ENCODE measurements at places on chromosomes 4 and X. TPM values are rescaled to one million over a fixed set of nuclear protein-coding genes. Genes with fewer than 3 reads are reported as not detected.

MAGEB1 gene
- total RNA-seq = not detected

- no peak for DNase-seq
These were observed 33.9 kb downstream of the PAK3 start for GRCh38 chrX:111129921-111130320.

- no peak for DNase-seq
These were observed 25.9 kb downstream of the CFAP299 start for GRCh38 chr4:80361329-80361900.

DNA sequence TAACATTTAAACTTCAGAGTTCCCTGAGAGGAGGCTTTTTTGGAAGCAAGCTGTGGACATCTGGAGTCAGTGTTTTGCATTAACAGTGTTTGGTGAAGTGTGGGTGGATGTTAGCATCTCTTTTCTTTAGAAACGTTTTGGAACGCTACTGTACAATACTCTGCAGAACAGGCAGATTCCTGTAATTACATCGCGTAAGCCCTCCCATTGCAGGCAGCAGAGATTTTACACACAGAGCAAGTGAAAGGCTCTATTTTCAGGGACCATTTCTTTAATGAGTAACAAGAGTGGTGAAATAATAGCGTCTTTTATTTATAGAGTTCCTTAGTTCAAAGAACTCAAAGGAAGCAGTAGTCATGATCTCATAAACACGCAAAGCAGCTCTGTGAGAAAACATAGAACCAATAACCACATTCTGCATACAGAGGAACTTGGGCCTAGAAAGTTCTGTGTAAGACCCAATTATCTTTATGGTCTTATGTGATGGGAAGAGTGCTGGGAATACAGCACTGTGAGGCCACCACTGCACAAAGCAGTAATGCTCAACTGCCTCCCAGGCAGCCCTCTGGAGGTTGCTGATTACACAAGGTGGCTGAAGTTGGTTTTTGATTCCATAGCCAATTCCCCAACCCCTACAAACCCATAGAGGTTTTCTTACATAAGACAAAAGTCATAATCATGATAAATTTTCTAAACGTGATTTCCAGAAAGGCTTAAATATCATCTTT, 298.7 kb upstream of the EPHA5 start:
- DNase-seq = peak; percentile 71

DNA sequence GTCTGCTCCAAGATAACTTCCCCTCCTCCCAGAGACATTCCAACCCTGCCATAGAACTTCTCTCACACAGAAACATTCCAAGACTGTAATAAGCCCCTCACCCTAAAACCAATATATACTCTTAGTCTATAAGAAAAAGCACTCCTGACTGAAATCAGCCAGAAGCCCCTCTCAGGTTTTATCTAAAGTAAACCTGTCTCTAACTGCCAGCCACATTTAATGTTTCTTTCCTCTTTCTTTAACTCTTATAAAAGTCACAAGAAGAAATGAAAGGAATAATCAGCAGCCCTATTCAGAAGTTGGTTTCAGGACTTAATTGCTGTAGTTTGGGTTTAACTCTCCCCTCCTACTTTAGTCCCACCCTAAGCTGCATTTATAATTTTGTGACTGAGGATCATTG, 165.0 kb upstream of the ZCCHC13 start:
- no peak for DNase-seq

GRCh38 chr4:102268355-102268754, 76.9 kb downstream of the SLC39A8 start:
- DNase-seq = no peak

DNA sequence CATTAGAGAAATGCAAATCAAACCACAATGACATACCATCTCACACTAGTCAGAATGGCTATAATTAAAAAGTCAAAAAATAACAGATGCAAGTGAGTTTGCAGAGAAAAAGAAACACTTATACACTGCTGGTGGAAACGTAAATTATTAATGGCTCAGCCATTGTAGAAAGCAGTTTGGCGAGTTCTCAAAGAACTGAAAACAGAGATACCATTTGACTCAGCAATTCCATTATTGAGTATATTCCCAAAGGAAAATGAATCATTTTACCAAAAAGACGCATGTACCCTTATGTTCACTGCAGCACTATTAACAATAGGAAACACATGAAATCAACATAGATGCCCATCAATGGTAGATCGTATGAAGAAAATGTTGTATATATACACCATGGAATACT, 75.0 kb downstream of the NAA11 start:
- DNase-seq = no peak

TRIM61 gene
- total RNA-seq = 1.4 TPM

DNA sequence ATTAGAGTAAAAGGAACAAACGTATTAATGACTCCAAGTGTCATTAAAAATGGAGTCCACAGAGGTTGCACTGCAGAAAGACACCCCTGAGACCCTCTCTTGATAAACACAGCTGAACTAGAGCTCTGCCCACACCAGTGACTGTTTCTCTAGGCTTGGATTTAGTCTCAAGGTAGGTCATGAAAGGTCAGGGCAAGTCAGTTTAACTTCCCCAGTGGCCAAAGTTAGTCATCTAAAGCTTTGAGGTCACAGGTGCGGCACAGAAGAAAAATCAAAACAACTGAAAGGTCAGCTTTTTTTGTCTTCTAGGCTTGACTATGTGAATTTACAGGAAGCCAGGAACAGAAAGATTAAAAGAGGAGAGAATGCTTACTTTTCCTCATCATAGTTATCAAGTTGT, 749.6 kb downstream of the RAB28 start:
- DNase-seq = no peak

DNA sequence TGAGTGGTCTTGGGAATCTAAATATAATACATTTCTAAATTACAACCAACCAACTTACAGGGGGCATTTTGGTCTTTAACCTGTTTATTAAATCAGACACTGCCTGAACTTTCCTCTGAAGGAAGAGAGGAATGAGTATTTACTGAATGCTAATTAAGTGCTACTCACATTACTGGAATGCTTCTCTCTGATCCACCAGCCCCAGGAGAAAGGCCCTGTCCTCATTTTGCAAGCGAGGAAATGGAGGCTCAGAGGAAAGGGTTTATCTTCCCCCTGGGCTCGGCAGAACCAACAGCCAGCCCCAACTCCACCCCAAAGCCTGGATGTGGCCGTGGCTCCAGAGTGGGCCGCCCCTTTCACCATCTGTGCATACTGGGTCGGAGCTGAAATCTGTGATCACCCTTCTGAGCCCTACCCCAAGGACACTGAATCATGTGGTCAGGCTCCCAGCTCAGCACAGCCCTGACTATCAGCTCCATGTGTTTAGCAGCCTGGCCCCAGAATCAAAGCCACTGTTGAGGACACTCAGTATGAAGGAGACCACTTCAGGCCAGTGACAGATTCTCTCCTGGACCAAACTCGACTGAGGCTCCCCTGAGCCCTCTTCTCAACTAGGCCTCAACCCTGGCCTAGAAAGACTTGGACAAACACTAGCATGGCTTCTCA, 56.7 kb upstream of the ENPP6 start:
- no peak for DNase-seq

IQSEC2 gene
- 9.2 TPM for total RNA-seq

DNA sequence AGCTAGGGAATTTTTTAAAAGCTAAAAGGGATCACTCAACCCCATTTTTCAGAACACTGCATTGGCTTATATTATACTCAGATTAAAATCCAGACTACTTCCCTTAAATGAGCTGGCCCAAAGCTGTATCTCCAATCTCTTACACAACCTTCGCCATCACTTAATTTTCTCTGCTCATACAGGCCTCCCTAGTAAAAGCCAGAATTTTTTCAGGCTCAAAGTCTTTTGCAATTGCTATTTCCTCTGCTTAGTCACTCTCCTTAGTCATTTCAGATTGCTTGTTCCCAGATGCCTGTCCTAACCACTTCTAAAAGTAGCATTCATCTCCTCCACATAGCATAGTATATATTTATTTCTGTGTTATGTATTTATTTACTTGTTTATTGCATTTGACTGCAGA, 1587.9 kb upstream of the ADGRL3 start:
- peak; percentile 72 for DNase-seq

- DNase-seq = no peak
These were observed 31.3 kb downstream of the NYX start for GRCh38 chrX:41478381-41478911.

SERPINA7 gene
- total RNA-seq = not detected

GRCh38 chrX:6228720-6229119, at the start of gene NLGN4X:
Gene NLGN4X, minus strand, starts transcription at chrX:6228867. Its CDS starts 77,401 bp downstream, at chrX:6151466.
- peak; percentile 19 for DNase-seq

DNA sequence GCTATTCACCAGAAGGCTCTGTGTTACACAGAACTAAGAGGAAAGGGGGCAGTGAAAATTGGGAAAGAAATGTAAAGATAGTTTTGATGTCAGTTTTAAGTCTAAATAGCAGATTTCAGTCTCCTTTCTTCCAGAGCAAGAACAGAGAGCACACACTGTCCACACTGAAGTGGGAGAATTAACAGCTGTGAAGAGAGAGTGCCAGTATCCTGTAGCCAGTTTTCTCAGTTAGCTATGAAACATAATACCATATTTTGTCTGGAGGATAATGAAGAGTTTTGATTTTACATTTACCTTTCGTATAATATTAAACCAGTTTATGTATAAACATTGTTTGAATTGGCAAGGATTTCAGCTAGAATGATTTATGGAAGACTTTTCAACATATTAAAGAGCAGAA, 35.1 kb downstream of the FBXO8 start:
- no peak for DNase-seq

- DNase-seq = no peak
These were observed 41.8 kb upstream of the PACRGL start for GRCh38 chr4:20658456-20658855.

DNA sequence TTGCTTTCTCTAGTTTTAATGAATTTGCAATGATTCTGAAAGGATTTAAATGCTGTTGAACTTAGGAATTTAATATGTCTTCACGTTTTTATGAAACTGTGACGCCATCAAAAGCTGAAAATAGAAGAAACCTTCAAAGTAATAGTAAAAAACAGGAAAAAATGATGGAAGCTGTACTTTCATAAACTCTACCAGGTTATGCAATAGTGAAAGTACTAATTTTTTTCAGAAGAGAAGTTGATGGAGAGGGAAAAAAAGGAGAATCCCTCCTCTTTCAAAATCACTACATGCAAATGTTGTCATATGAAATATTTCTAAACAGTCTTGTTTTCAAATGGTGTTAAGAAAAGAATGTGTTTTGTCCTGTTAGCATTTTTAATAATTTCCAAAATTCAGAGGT, 73.6 kb downstream of the ZNF330 start:
- no peak for DNase-seq

- no peak for DNase-seq
These were observed 48.9 kb upstream of the FAM47B start for GRCh38 chrX:34893741-34894140.

LEF1 gene
- 16.6 TPM for total RNA-seq

- DNase-seq = no peak
These were observed 17.4 kb upstream of the AFAP1 start for GRCh38 chr4:7956934-7957656.

DNAAF6 gene
- total RNA-seq = not detected

FRG2 gene
- not detected for total RNA-seq

OTUD6A gene
- not detected for total RNA-seq

GRCh38 chr4:42638993-42639392, 17.9 kb downstream of the ATP8A1 start:
- no peak for DNase-seq
